Left renal pelvis (tissue), 4 donors: ENCODE measurements at places on chromosomes 11 and 22.

- DNase-seq: no peak
Observed at GRCh38 chr11:68413591-68413999, 47.0 kb upstream of the PPP6R3 start.

DNA sequence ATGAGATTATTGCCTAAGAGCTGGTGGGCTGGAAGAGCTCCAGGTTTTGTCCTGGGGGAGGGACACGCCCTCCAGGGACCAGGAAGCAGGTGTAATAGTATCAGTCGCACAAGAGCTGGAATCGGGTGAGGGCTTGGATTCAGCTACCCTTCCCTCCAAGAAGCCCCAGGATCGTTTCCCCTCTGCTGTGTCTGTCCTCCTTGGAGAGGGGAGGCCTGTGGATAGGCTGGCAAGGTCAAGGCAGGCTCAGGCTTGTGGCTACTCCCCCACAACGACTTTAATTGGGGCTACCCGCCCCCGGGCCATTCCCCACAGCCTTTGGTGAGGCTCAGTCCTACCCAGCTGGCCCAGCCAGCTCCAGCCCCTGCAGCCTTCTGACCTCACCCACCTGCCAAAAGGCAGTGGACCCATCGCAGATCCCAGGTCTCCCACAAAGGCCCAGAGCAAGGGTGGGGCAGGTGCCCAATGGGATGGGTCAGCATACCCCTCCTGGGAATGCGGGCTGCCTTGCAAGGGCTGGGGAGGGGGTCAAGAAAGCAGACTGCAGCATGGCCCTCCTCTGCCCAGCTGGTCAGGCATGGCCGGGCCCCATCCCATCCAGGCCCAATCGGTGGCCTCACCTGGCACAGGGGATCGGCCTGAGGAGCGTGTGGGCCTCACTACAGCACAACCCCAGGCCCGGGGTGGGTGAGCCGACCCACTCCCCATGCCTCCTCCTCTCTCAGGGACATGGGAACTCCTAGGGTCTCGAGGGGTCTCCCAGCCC is 1.0 kb downstream of the CTSD start:
- no peak for DNase-seq

DNA sequence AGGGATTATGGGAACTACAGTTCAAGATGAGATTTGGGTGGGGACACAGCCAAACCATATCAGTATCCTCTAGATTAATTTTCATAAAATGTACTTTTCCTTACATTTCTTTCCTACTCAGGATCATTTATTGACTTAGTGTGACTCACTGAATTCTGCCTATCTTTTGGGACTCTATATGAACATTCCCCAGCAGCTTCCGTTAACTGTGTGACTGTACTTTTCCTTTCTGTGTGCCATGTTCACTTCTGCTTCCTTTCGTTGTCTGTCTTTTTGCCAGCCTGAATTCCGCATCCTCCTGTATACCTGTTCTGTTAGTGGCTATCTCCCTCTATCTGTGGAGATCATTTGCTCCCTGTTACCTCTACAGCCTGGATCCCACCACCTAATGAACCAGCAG is 48.8 kb downstream of the SPECC1L start:
- no peak for DNase-seq

DNA sequence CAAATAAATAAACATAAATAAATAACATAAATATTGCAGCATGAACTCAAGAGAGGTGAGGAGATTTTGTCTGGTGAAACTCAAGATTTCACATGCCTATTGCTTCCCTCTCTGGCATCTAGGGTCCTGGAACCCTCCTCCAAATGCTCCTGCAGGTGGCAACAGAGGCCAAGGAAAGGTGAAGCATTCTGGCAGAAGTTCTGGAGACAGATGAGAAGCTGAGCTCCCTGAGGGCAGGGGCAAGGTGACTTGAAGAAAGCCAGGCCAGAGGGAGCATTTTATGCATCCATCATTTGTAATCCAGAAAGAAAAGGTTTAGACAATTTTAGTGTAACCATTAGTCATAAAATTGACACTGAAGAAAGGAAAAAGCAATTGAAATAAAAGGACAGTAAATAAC is 64.9 kb downstream of the ENDOD1 start:
- DNase-seq: no peak

GRCh38 chr11:33339247-33339646 is 82.1 kb downstream of the HIPK3 start:
- DNase-seq: no peak

DNA sequence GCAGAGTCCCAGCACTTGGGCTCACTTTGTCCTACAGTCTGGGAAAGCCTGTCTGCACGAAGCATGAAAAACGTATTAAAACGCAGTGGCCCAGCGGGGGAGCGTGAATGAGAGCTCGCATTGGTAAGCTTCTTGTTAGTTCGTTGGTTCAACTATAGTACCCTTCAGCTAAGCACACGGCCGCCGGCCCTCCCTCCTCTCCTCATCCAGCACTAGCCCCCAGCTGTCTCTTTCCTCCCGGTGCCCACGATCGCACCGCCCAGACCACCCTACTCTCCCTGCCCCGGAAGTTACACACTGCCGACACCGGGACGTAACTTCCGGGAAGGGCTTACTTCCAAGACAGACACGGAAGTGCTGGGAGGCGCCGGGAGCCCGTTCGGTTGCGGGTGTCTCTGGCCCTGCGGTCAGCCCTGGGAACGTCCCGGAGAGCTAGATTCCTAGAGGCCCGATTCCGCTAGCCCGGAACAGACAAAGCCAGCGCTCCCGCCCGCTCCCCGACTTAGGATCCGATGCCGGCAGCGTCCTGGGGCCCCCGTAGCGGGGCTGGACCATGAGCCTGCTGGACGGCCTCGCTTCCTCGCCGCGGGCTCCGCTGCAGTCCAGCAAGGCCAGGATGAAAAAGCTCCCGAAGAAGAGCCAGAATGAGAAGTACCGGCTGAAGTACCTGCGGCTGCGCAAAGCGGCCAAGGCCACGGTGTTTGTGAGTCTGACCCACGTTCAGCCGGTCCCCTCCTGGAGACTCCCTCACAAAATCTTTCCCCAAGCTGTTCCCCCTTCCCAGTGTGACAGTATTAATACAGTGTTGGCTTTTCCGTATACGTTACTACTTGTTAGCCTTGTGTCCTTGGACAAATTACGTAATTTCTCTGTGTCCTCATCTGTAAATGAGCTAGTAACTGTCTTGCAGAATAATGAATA is at the start of gene TBRG1:
TSS of gene TBRG1 (plus strand) at position 334 of the 921 bp plus-strand sequence. CDS start at position 554, 220 bp downstream.
- DNase-seq: peak; percentile 87

GRCh38 chr11:34425360-34425759 is 13.4 kb upstream of the CAT start:
- no peak for DNase-seq

- no peak for DNase-seq
Observed at GRCh38 chr22:19626042-19626587, 88.2 kb upstream of the SEPTIN5 start.

DNA sequence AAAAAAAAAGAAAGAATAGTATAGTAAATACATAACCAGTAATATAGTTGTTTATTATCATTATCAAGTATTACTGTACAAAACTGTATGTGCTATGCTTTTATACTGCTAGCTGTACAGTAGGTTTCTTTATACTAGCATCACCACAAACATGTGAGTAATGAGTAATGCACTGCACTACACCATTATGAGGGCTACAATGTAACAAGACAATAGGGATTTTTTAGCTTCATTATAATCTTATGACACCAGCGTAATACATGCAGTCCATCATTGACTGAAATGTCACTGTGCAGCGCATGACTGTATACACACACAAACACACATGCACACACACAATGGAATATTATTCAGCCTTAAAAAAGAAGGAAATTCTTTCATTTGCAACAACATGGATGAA is 111.5 kb upstream of the ZBED5 start:
- DNase-seq: no peak

DNA sequence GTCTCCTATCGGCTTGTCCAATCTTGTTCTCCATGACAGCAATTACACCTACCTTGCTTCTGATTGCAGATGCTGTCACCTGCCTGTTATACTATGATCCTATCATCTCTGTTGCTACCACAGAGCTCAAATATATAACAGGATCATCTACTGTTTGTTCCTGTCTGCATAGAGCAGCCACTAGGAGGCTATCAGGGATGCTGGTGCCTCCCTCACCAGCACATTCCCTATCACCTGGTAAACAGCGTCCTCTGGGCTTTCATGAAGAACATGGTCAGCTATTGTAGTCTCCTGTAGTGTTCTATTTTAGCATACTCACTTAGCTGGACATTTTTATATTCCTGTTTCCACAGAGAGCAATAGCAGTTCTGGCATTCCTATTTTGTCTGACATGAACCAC is 87.8 kb upstream of the FAT3 start:
- DNase-seq: no peak

- no peak for DNase-seq
Observed at GRCh38 chr11:6079463-6079862, 28.0 kb upstream of the OR56B4 start.

DNA sequence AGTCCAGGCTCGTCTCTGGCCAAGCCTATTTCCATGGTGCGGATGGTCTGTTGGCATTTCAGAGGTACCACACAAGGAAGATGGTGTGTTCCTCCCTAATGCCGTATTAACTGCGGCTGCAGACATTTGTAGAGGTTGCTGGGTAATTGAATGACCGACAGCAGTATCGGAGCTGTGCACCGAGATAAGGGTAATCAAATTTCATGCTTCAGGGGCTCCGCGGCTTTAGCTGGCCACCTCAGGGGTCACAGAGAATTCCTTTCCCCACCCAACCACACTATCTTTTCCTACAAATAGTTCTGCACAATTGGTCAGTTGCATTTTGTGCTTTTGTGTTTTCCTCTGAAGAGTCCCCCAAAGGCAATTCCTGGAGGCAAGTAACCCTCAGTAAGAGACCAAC is 297.4 kb downstream of the OPCML start:
- DNase-seq: no peak

DNA sequence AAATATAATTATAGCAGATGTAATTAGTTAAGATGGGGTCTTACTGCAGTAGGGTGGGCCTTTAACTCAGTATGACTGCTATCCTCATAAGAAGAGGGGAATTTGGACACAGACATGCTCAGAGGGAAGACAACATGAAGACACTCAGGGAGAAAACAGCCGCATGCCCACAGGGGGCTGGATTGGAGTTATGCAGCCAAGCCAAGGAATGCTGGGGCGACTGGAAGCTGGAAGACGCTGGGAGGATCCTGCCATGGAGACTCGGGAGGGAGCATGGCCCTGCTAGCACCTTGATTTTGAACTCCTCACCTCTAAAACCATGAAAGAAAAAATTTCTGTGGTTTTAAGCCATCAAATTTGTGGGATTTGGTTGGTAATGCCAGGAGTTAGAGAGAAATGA is 40.9 kb downstream of the PANX1 start:
- DNase-seq: no peak

DNA sequence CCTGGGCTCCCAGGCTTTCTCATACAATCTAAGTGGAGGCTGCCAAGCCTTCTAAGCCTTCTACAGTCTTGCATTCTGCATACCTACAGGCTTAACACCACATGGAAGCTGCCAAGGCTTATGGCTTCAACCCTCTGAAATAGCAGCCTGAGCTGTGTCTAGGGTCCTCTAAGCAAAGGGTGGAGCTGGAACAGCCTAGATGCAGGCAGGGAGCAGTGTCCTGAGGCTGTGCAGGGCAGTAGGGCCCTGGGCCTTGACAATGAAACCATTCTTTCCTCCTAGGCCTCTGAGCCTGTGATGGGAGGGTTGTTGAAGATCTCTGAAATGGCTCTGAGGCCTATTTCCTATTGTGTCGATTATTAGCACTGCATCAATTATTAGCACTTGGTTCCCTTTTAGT is 150.9 kb upstream of the GRK3 start:
- DNase-seq: no peak

DNA sequence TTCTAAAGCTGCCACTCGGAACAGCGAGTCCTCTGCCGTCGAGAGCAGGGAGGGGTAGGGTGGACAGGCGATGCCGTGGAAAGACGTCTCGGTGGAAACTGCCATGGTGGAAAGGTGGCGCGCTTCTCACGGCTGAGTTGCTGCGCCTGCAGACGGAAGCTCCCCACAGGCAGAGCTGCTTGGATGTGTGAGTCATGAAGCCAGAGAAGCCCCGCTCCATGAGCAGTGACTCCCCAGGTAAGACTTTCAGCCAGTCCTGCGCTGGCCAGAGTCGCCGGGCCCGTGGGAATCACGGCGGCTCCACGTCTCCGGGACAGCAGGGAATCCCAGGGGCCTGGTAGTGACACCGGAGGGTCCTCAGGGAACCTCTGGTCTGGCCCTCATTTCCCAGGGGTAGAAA is 4.0 kb upstream of the TRMU start:
- DNase-seq: no peak

- DNase-seq: no peak
Observed at GRCh38 chr22:23089633-23090456, 19.5 kb downstream of the GNAZ start.
